ENCODE measurements at places on chromosomes 2 and 18.

GRCh38 chr2:88500691-88501090 is 48.2 kb upstream of the FOXI3 start:
- DNase-seq, result no peak

DNA sequence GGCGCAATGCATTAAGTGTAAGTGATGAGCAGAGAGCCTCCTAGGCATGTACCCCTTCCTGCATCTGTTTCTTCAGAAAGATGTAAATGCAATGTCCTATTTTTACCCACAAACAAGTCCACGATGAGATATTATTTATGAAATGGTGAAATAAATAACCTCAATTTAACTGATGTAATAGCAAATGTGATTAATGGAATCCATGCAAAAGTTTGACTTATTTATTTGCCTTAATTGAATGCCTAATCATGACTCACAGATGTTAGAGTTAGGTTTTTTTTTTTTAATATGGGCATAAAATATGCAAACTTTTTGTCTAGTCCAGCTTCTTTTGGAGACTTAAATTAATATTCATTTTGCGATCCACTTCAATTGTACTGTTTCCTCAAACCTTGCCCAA is 67.7 kb upstream of the ITGA4 start:
- DNase-seq, result no peak

GRCh38 chr2:68214381-68214780 is 38.0 kb downstream of the PPP3R1 start:
- DNase-seq, result no peak

DNA sequence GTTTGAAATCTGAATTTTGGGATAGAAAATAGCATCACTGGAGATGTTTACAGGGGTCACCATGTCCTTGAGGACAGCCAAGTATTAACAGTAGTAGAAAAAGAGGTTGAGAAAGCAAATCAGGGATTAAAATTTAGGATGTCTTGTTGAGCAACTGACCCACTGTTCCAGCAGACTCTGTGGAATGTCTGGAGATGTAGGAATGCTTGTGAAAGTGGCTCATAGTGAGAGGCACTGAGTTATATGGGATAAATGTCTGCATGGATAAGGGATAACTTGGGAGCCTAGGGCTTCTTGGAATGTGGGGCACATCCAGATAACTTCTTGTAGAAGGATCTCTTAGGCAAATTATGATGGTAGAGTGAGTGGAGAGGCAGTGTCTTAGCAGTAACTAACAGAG is 495.0 kb downstream of the TMX3 start:
- DNase-seq, result no peak

- no peak for DNase-seq
Measured at GRCh38 chr2:239283961-239284795, 116.6 kb downstream of the HDAC4 start.

DNA sequence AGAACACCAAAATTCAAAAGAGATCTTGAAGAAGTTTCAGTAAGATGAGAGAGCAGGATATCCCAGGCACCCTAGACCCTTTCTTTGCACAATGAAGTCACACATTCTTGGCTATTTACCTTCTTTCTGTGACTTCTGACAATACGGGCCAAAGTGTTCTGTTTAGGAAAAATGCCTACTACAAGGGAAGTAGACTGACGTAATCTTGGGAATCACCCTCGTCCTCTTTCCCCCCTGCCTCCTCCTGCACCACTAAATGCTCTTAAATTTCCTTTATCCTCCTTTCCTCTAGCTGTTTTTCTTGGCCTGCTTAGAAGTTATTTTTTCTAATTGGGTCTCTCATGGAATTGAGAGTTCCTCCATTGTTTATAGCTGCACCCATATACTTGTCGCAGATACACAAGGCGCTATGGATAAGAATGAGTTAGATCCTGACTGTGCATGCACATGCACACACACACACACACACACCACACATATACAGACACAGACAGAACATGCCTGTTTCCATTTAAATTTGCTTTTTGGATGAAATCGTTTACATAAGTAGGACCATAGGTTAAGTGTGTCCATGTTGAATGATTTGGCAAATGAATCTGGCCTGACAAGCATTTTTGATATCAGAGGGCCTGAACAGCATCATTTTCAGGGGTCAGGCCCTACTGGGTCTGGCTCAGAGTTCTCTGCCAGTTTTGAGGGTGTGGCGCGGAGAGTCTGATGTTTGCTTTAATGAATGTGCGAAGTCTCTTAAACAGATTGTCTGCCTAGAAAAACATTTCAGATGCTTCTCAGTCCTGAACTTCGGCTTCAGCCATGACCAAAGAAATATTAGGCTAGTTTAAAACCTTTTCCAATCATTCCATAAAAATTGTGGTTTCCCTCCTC is 131.9 kb upstream of the NT5C1B start:
- DNase-seq, result no peak

DNA sequence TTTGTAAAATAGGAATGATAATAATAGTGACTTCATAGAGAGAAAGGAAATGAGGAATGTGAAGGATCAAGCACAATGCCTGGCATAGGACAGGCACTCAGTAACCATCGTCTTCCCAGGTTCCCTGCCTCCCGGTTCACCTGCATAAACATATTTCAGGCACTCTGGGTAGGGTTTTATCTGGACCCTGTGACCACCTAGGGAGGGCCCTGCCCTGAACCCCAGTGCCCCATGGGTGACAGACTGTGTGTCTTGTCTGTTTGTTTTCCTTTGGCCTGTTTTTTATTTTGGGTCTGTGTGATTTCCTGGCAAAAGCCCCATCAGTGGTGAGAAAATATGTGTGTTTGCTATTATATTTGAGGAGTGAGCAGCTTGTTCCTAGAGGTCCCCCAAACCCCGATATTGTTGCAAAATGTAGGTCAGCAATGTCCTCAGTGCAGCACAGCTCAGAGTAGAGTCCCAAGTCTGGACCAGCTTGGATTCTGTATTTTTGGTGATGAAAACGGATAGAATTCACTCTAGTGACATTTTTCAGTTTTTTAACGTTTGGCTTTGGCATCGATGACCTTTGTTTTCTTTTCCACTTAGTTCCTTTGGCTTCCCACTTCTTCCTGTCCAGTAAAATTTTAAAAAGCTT is 9.6 kb upstream of the NT5C1B start:
- DNase-seq, result no peak

- DNase-seq, result no peak
Measured at GRCh38 chr2:166676716-166677115, 182.7 kb upstream of the SCN7A start.

- DNase-seq, result no peak
Measured at GRCh38 chr18:37403100-37403781, 162.4 kb downstream of the CELF4 start.

GRCh38 chr2:7437141-7437540 is 519.9 kb downstream of the RNF144A start:
- DNase-seq, result no peak

- peak; percentile 21 for DNase-seq
Measured at GRCh38 chr2:120251880-120252224, 800 bp upstream of the RALB start.

DNA sequence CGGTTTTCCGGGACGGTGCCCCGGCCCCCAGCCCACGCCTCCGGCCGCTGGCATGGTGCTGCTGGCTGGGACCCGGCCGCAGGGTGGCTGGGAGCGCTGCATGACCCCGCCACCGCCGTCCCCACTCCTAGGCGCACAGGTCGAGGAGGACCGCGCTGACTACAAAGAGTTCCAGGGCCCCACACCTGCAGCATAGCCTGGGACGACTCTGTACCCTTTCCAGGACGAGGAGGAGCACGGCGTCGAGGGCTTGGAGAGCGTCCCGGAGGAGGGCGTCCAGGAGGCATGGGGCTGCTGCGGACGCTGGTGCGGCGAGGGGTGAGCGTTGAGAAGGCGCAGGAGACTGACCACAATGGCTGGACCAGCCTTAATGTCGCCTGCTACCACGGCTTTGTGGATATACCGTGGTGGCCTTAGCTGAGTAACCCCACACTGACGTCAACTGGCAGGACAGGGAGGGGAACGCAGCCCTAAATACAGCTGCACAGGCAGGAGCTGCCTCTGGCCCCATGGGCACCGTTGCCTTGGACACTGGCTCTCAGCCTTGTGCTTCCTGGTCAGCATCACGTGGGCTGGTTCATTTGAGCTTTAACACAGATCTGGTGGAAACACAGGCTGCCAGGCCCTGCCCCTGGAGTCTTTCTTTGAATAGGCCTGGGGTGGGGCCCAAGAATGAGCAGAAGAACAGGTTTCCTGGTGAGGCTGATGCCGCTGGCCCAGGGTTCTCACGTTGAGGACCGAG is 40.9 kb upstream of the TRIM43B start:
- DNase-seq, result peak; percentile 24

GRCh38 chr2:55761526-55761925 is 67.9 kb upstream of the PNPT1 start:
- DNase-seq, result no peak

- no peak for DNase-seq
Measured at GRCh38 chr2:167942366-167943081, 304.9 kb downstream of the STK39 start.

- DNase-seq, result no peak
Measured at GRCh38 chr18:50071397-50071796, 123.5 kb downstream of the MYO5B start.

- DNase-seq, result no peak
Measured at GRCh38 chr18:46113751-46114150, 9.6 kb downstream of the HAUS1 start.

DNA sequence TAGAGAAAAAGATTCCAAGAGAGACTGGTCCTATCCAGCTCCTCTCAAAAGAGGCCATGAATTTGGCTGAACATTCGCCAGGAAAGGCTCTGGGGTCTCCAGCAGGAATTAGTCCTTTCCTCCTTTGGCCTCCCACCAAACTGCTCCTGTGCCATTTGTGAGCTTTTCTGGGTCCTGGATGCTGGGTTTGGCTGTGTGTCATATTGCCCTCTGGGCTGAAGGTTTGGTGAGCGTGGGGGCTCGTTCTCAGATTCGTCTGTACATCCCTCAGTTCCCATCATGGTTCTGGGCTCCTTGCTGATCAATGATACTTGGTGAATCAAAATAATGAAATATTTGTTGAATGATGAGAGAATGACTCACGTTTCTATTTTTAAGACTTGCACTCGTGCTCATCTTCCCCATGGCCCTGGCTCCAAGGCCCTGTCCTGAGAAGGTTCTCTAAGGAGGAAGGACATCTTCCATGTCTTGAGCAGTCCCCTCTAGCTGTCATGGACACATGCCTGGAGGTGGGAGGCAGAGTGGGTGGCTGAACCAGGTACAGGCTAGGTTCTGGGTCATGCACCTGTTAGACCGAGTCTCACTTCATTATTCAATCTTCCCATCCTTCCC is 47.8 kb upstream of the RHOB start:
- DNase-seq, result no peak

GRCh38 chr2:118095610-118096009 is 7.3 kb downstream of the INSIG2 start:
- DNase-seq, result no peak

GRCh38 chr2:97763176-97763845 is 49.9 kb downstream of the ZAP70 start:
- no peak for DNase-seq

- no peak for DNase-seq
Measured at GRCh38 chr18:26103579-26103978, 13.2 kb upstream of the SS18 start.
